ENCODE measurements at places on chromosomes 2 and 18.

- no peak for DNase-seq
These were observed 78.0 kb downstream of the GALNT3 start for GRCh38 chr2:165716091-165716490.

GRCh38 chr2:201852878-201853415, 46.6 kb downstream of the CDK15 start:
- no peak for DNase-seq

DNA sequence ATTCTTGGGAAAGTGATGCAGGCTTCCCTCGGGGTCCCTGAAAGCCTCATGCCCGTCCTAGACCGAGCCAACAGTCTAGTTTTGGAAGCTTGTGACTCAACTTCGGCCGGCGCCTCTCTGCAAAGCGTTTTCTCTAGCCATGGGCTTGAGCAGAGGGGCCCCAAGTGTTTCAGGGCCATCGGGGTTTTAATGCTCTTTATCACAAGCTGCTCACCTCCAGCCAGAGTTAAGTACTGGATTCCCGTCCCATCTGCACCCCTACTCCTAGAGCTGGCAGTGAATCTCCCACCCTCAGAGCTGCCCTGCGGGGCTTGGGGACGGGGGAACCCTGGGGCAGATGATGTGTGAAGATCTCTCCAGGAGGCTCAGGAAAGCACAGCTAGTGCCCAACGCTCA, 7.3 kb downstream of the RAX start:
- DNase-seq: no peak

DNA sequence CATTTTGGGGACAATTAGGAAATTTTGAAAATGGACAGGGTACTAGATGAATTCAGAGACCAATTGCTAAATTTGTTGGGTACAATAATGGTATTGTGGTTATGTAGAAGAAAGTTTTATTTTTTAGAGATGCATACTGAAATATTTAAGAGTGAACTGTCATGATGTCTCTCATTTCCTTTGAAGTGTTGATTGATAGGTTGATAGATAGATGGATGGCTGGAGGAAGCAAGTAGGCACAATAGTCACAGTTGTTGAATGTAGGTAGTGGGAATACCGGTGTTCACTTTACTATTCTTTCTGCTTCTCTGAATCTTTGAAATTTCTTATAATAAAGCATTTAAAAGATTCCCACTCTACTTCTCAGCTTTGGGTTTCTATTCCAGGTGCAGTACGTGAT, 151.7 kb upstream of the FOSL2 start:
- no peak for DNase-seq

DNA sequence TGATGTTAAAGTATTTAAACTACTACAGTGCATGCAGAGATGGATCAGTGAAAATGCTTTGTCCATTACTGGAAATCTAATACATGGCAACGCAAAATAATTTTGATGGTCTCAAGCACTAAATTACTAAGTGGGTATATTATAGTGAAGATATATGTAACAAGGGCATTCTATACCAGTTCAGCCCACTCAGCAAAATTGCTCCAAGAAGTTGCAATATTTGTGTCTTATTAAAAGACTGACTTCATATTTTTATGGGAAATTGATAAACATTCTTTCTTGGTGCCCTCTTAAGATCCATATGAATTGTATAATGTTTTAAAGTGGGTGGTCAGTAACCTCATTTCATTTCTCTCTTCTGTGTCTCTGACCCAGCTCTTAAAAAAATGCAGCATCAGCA, 343.1 kb upstream of the MEX3C start:
- no peak for DNase-seq

DNA sequence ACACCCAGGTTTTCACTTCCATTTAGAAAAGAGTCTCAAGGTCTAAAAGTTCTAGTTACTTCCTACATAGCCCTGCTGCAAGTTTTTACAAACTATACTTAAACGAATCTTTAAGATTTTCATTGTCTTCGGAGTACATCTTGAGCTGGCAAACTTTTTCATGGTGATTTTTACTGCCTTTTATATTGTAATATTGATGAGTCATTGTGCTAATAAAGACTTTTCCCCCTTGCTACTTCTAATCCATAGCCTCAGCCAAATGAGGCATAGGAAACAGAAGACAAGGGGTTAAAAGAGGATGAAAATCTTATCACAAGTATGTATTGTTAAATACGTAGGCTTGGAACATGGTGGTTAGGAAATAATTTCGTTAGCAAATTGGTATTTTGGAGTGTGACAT, 4.1 kb downstream of the DPP10 start:
- no peak for DNase-seq

GRCh38 chr18:74861154-74861553, 263.5 kb downstream of the ZNF407 start:
- DNase-seq: no peak

- DNase-seq: no peak
These were observed 21.8 kb downstream of the TYW5 start for GRCh38 chr2:199933466-199933865.

- no peak for DNase-seq
These were observed 36.2 kb downstream of the WIPF1 start for GRCh38 chr2:174561283-174561971.

- no peak for DNase-seq
These were observed 7.5 kb upstream of the MYO3B start for GRCh38 chr2:170170281-170171040.

- DNase-seq: no peak
These were observed 105.0 kb upstream of the ALK start for GRCh38 chr2:30026091-30027055.
